NCI-H1048 (cell line): ENCODE measurements at places on chromosomes 13 and 19.

- no peak for DNase-seq
These were observed 16.1 kb upstream of the UPF1 start for GRCh38 chr19:18815673-18816072.

- no peak for DNase-seq
These were observed 96.6 kb upstream of the LSM14A start for GRCh38 chr19:34075661-34076091.

GRCh38 chr13:95247852-95248251 is 53.4 kb downstream of the ABCC4 start:
- no peak for DNase-seq

DNA sequence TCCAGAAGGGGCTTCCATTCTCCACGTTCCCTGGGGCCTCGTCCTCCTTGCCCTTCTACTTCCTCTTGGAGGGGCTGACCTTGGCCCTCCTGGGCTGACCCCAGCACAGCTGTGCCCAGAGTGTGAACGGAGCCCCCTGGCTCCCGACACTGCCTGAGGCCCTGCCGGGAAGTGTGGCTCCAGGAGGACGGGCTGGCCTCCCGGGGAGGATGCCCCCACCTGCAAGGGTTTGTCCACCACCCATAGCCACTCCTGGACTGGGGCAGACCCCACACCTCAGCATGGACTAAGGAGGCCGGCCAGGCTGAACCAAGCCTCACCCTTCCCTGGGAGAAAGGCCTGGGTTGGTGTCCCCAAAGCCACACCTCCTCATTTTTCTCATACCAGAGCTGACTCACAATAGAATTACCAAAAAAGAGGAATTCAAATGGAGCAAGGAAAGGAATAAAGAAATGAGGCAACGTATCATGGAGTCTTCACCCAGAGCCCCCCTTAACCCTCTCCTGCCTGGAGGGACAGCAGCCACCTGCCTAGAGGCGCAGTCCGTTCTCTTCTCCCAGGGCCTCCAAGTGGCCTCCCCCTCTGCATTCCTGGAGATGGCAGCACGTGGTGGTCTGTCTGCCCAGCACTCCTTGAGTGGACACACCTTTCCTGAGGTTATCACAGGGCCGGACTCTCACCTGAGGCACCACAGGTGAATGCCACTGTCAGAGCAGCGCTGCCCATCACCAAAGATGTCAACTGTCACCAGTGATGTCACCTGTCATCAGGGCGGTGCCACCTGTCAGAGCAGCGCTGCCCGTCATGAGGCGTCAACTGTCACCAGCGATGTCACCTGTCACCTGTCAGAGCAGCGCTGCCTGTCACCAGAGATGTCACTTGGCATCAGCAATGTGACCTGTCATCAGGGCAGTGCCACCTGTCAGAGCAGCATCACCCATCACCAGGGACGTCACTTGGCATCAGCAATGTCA is 3.1 kb upstream of the C13orf46 start:
- no peak for DNase-seq

- no peak for DNase-seq
These were observed 120.2 kb downstream of the RXFP2 start for GRCh38 chr13:31859571-31859970.

DNA sequence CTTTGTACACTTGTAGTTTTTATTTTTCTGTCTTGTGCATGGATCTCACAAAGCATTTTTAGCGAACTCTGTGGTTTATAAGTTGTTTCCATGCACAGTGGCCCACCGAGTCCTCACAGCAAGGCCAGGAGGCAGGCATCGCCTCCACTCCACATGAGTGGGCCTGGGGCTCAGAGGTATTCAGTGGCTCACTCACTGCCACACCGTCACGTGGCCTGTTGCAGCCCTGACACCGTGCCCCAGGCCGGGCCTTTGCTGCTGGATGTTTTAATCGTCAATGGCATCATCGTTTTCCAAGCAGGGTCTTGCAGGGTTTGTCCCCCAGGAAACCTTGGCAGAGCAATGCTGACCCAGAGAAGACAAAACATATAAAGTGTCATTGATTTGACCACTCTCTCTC is 59.8 kb downstream of the SPACA7 start:
- no peak for DNase-seq

GRCh38 chr19:32809254-32809653 is 60.3 kb downstream of the SLC7A9 start:
- DNase-seq: no peak

DNA sequence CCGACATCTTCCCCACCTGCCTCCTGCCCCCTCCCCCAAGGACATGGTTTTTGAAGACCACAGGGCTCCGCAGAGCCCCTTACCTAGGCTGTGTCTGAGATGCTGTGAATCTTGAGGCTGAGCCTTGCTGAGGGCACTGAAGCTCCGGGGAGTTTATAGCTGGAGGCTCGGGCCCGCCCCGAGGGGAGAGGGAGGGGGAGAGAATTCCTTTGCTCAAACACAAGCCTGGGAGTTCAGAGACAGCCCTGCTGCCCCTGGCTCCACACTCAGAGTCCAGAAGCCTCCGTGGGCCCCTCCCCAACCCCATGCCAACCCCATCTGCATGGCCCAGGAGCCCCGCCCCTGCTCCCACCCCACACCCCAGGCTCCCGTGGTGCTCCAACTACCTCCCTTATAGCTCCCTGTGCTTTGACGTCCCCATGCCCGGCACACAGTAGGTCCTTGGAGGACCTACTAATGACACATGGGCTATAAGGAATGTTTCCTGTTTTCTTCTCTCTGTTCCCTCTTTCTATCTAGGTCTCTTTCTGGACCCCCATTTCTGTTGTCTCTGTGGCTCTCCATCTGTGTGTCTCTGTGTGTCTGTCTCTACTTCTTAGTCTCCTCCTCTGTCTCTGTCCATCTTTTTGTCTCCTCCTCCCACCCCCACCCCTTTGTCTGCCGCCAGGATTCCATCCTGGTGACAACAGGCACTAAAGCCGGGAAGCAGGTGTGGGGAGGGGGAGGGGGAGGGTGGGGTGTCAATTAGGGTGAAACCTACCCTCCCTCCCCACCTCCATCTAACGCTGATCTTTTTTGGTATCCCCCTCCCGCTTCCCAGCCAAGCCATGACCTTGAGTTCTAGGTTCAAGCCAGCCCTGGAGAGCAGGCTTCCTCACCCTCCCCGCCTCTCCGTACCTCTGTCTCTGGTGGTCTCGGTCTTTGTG is at the start of gene TNNT1:
Gene TNNT1, minus strand, starts transcription at position 129 of the 926 bp plus-strand sequence. CDS start 2,049 bp downstream, outside the sequence.
- no peak for DNase-seq

- no peak for DNase-seq
These were observed 69.7 kb downstream of the SLC7A1 start for GRCh38 chr13:29525757-29526156.

DNA sequence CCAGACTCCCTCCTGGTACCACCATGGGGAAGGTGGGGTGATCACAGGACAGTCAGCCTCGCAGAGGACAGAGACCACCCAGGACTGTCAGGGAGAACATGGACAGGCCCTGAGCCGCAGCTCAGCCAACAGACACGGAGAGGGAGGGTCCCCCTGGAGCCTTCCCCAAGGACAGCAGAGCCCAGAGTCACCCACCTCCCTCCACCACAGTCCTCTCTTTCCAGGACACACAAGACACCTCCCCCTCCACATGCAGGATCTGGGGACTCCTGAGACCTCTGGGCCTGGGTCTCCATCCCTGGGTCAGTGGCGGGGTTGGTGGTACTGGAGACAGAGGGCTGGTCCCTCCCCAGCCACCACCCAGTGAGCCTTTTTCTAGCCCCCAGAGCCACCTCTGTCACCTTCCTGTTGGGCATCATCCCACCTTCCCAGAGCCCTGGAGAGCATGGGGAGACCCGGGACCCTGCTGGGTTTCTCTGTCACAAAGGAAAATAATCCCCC is 505 bp upstream of the CEACAM5 start:
- no peak for DNase-seq

DNA sequence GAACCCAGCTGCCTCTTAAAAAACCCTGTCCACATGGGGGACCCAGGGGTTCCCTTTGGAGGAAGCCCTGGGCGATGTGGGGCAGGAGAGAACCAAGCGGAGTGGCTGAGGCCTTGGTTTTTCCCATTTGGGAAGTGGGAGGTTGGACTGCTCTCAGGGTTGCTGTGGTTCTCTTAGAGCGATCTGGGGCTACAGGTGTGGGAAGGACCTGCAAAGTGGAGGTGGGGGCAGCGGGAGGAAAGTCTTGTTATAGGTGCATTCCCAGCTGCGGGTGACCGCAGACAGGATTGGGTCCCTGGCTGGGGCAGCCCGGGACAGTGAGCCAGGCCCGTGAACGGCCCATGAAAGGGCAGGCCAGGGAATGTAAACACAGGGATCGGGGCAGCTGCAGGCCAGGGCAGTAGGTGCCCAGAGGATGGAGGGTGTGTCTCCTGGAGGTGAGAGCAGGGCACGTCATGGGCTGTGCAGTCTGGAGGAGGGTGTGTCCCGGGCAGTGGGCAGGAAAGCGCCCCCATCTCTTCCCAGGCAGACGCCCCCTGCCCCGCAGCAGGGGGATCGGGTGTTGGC is 814 bp downstream of the SLC25A23 start:
- no peak for DNase-seq

DNA sequence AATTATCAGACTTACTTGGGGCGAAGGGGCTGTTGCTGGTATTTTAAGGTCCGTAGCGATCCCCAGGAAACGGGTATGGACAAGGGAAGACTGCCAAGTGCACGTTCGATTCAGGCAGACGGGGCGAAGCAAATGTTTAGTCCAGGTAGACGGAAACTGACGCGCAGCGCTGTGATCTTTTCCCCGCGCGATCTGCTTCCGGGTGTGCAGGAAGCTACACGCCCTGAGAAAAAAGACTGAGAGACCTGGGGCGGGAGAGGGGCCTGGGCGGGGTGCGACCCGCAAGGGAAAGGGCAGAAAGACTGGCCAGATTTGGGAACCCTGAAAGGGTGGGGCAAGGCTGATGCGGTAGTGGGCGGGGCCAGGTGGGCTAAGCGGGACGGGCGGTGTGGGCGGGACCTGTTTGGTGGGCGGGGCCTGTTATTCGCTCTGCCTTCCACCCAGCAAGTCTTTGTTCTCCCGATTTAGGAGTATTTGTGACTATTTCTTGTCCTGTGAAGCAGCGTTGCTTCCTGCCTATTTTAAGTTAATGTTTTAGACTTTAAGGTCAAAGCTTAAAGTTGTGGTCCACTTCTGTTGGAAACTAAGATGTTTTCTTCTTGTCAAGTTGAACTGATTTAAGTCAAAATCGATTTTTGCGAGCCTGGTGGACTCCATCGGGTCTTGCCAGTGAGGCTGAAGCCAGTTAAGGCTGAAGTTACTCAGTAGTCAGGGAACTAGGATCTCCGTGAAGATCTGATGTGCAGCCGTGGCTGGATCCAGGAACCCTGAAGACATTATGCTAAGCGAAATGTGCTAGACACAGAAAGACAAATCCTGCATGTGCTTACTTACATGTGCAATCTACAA is at the start of gene ZNF836:
Gene ZNF836, minus strand, starts transcription at position 301 of the 849 bp plus-strand sequence. CDS start 3,549 bp downstream, outside the sequence.
- DNase-seq: peak; percentile 23
